CD8-positive, alpha-beta memory T cell (primary cell): ENCODE measurements at places on chromosomes 6 and 20. TPM values are rescaled to one million over a fixed set of nuclear protein-coding genes. Genes with fewer than 3 reads are reported as not detected.

Gene MUC22
- total RNA-seq, result not detected

- no peak for DNase-seq
These were observed 224.5 kb upstream of the AGPAT4 start for GRCh38 chr6:161498359-161498758.

DNA sequence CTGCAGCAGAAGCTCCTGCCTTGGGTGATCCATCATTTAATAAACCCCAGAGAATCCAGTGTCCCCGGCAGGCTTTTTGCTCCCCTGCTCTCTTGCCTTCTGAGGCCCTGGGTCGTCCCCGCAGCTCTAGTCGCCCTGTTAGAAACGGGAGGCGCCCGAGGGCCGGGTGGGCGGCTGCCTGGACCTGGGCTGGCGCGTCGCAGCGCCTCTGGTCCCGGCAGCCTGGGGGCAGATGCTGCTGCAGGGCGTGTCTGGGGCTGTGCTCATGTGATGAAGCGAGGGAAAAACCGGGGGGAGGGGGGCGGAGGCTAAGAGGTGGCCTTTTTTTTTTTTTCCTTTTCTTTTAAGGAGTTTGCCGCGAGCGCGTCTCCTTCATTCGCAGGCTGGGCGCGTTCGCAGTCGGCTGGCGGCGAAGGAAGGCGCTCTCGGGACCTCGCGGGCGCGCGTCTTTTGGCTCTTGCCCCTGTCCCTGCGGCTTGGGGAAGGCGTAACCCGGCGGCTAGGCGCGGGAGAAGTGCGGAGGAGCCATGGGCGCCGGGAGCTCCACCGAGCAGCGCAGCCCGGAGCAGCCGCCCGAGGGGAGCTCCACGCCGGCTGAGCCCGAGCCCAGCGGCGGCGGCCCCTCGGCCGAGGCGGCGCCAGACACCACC is 394 bp downstream of the AKAP12 start:
- DNase-seq, result no peak

Gene NOX3
- total RNA-seq, result not detected

DNA sequence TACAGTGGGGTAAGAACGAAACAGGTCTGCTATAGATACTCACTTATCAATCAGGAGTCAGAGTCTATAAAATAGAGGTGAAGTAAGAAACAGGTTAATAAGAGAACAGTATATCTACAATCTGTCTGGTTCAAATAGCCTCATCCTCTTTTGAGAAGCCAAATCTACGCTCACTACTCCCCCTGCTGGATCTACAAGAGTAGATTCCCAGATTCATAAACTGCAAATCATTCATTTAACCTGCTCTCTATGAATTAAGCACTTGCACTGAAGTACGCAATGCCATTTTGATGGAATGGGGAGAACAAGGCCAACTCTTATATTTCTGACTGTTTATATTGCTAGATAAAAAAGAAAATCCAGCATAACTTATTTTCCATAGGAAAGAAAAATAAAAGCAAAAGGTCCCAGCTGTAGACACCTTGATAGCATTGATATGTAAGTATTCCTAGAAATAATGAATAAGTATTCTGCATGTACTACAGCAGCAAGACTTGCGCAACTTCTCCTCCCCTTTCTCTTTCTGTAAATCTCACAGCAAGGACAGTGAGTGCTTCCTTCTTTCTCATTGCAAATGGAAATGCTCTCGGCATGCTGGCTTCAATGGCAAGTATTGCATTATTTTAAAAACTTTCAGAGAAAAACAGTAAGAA is 92.3 kb downstream of the RFX6 start:
- no peak for DNase-seq

Gene CRIP3
- not detected for total RNA-seq

GRCh38 chr6:36126553-36127458 is 3.5 kb upstream of the MAPK13 start:
- DNase-seq, result no peak

Gene COL12A1
- total RNA-seq, result not detected

Gene FAM83C
- not detected for total RNA-seq

DNA sequence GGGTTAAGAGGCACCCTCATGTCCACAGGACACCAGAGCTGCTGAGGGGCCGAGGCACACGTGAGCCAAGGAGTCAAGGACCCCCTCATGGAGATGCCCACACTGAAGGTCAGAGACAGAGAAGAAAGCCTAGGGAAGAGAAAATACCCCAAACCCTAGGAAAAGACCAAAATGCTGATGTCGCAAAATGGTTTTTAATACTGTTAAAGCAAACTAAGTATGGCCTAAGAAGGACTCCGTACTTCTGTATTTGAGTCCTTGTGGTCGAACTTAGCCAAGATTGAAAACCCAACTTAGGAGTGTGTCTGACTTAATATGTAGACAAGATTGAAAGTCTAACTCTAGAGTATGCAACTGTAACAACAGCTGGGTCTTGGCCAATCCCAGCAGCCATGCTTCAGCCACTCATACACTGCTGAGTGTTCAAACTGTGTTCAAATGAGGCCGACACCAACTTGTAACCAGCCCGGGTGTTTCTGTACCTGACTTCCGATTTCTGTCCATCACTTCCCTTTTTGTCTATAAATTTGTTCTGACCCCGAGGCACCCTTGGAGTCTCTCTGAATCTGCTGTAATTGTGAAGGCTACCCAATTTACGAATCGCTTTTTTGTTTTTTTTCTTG is 92.6 kb upstream of the AGPAT4 start:
- DNase-seq, result no peak

GRCh38 chr6:11604836-11605506 is 67.4 kb downstream of the TMEM170B start:
- DNase-seq, result no peak

- DNase-seq, result no peak
These were observed 10.5 kb downstream of the DUSP22 start for GRCh38 chr6:302760-303159.

GRCh38 chr20:44166008-44166407 is 21.0 kb downstream of the JPH2 start:
- DNase-seq, result no peak

DNA sequence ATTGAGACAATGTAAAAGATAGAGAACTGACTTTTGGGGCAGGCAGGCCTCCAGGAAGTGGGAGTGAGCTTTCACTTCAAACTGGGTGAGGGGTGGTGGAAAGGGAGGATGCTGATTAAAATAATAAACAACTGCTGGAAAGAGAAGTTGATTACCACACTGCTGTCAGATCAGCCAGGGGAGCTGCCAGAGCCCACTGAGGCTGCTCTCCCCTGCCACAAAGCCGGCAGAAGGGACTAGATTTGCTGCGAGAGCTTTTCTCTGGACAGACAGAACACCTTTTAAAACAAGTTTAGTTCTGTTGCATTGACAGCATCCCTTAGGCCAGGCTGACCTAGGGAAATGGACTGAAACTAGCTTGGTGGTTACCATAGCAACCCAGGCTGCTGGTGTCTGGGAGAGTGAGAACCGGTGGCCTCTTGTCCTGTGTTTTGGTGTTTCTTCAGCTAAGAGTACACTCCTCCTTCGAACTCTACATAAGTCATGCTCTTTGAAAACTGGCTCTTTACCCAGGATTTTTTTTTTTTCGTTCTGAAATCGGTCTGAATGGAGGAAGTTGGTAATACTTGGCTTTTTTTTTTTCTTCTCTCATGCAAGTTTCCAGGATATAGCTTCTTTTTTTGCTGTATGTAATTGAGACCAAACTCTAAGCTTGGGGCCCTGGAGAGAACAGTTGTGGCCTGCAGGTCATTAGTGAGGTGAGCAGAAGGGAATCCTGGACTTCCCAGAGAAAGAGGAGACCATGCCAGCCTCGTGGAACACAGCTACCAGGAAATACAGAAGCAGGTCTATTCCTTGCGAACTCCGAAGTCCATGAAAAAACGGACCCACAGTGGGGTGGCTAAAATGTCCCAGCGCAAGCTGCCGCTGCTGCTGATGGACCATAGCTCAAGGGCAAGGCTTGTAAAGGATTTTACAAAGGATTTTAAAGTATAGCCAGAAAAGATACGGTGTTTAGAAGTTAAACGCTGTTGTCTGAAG is 374.4 kb downstream of the UTRN start:
- DNase-seq, result no peak

- no peak for DNase-seq
These were observed 2.0 kb downstream of the FOXC1 start for GRCh38 chr6:1611572-1612298.

DNA sequence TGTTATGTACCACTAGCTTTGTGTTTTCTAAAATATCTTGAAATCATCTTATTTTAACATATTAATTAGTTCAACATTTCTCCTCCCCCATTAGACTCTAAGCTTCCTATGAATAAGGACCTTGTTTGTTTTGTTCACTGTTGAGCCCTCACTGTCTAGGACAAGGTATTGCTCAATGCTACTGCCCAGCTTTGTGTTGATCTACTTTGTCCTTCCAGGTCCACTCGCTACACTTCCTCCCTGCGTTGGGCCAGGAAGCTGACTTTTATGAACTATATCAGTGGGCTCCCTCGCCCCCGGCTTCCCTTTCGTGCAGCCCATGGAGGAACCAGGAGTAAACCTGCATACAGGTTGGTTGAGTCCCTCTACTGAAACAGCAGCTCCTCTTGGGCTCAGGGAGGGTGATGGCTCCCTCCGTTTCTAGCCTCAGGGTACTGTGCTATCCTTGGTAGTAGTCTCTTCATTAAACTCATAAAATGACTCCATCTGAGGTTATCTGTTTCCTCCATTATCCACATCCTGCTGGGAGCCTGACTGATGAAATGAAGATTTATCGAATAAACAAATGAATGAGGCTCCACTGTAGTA is 272.5 kb downstream of the CLIC5 start:
- DNase-seq, result no peak

Gene MTFR2
- total RNA-seq, result 18.8 TPM

Gene BMP2
- total RNA-seq, result not detected

Gene TPBG
- total RNA-seq, result not detected

Gene SIRPB1
- total RNA-seq, result 1.5 TPM

Gene C6orf118
- not detected for total RNA-seq

- no peak for DNase-seq
These were observed 191.0 kb upstream of the SNX9 start for GRCh38 chr6:157631838-157632614.

- no peak for DNase-seq
These were observed 106.8 kb downstream of the COL19A1 start for GRCh38 chr6:69973138-69973537.

DNA sequence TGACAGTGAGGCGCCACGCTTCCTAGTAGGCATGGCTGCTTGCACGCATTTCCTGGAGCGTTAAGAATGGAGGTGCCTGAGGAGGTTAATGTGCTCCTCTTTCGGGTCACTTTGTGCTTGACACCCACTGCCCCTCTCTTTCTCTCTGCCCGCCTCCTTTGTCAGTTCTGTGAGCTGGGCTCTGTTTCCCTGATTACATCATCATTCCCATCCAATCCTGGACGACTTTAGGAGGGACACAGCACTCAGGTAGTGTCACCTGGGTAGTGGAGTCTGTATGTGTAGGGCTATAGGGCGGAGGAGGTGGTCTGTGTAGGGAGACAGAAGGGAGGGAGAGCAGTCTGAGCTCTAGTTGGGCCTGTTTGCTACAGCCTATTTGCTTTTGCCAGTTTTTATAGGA is 136.8 kb downstream of the JARID2 start:
- DNase-seq, result no peak

DNA sequence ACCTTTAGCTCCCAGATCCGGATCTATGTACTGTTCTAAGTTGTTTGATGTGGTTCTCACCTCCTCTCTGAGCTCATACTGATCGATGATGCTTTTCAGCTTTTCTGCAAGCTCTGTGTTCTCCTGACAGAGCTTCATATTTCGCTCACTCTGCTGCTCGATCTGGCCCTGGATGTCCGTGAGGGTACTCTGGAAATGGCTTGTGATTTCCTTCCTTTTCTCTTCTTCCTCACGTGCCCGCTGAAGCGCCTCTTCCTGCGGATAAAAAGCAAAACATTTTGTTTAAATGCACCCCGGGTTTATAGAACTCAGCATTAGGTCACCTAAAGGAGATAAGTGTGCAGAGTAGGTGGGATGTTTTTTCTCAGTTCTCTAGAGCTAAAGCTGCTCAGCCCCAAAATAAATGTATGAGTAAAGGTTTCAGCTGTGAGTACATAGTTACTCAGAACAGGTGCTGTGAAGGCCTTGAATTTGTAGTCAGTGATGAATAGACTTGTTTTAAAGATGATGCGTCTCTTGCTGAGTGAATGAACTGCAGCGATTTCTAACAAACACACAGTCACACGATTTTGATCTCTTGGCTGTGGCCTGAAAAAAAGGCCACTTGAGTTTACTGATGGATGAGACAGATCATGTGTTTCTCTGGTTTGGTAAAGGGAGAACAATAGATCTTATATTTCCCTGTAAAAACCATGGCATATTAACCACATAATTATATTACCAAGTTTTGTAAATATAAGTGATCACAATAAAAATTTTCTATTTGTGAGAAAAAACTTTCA is 29.1 kb downstream of the TXLNB start:
- DNase-seq, result peak; percentile 53

DNA sequence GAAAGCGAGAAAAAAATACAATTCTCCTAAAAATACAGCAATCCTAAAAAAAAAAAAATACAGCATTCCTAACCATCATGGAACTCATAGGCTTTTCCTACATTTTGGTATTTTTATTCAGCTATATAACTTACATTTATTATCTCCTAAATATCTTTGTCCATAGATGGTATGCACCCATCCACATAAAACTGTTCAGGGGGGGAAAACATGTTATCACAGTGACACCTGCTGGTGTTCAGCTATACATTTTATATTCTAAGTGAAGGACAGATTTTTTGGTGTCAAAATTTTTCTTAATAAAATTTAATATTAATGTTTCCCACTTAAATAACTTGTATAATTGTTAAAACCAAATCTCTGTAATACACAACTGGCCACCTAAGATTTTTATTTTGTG is 58.0 kb downstream of the BLOC1S5 start:
- DNase-seq, result no peak

- DNase-seq, result no peak
These were observed 31.7 kb downstream of the FOXC1 start for GRCh38 chr6:1641343-1641885.

- DNase-seq, result no peak
These were observed 13.7 kb upstream of the SCRT2 start for GRCh38 chr20:689348-689747.

DNA sequence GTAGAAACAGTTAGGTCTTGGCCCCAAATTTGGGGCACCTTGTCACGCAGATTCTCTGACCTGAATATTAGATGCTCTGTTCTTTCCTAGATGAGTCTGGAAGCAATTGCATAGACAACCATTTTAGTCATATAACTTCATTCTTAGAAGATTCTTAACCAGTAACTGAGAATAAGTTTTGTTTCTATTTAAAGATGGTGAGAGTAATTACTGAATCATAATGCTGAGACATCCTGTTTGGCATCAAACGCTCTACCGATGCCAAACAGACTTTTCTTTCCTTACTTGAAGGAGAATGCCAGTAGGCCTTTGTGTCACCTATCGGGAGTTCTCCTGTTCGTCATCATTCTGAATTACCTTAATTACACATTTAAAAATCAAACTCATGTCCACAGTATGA is 131.6 kb upstream of the ID4 start:
- no peak for DNase-seq

- no peak for DNase-seq
These were observed 19.2 kb downstream of the TUBB2B start for GRCh38 chr6:3208098-3208774.
